ENCODE measurements at places on chromosomes 3 and 15. TPM values are rescaled to one million over a fixed set of nuclear protein-coding genes. Genes with fewer than 3 reads are reported as not detected.

Gene TMC3
- not detected for total RNA-seq

GRCh38 chr3:74489050-74489792 lies 125.2 kb downstream of the CNTN3 start:
- no peak for DNase-seq

DNA sequence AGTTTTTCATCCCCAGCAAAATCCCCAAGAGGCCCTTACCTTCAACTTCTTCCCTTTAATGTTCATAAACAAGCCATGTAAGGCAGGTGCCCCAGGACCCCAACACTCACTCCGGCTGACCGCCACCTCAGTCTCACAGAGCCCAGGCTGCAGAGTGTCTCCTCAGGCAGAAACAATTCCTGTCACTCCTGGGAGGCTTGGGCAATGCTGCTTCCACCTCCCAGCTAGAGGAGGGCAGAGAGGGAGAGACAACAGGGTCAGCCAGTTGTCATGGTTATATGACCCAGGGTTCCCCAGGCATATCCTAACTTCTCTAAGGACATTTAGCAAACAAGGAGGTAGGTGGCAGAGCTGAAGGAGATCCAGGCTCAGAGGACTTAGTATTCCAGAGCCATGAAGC lies at the start of gene PLIN1:
PLIN1 (minus strand) TSS at position 156 of the 400 bp plus-strand sequence. CDS start 1,878 bp downstream, outside the sequence.
- DNase-seq, result no peak

GRCh38 chr3:41405466-41405865 lies 206.2 kb downstream of the CTNNB1 start:
- no peak for DNase-seq

DNA sequence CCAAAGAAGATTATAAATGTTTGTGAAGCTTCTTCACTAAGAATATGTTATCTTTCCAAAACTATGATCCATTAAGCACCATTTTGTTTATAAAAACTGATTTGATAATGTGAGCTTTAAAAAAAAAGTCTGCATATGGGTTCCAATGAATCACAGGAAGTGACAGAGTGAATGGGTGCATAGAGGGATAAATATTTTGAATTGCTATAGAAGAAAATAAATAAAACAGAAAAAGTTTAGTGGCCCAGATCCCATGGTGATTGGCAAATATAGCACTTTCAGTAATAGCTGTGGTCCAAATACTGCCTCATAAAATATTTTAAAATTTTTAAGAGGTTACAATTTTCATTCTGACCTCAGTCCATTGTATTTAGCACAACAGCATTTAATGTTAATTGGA lies 19.2 kb downstream of the CPA3 start:
- no peak for DNase-seq

Gene SLC9C1
- not detected for total RNA-seq

DNA sequence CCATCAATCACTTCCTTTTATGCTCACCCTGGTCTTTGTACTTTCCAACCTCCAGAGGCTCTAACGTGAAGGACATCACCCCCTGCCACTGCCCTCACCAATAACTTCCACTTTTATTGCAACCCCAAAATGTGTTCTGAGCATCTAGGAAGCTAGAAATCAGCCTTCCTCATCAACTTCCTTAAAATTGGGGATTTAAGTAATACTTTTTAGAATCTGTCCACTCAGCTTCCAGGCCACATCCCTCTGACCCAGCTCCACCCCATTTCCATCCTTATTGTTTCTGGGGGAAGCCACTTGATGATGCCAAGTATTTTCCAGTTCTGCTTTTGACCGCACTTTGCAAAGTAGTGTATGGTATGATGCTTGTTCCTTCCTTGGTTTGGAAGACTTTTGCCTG lies 73.5 kb upstream of the XCR1 start:
- DNase-seq, result no peak

Gene EFCC1
- total RNA-seq, result 1.8 TPM

Gene CAMP
- total RNA-seq, result 0.48 TPM

DNA sequence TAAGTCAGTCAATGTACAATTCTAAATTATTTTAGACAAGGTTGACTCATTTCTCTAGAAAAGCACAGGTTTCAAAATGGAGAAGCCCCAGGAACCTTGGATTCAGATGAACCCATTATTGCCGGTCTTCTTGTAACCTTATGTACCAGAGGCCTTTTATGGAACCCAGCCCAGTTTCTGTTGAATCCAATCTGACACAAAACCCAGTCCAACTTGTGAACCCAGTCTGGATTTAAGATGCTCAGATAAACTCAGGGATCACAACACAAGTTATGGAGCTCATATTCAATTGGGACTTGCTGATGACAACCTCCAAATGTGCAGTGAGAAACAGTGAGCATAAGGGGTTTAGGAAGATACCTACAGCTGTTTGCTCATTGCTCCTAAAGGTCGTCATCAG lies 16.4 kb upstream of the B4GALT4 start:
- no peak for DNase-seq

Data from mesenteric fat pad (tissue), 1 donor.